ENCODE measurements at places on chromosomes 3 and 15.

GRCh38 chr3:123026565-123027291 lies 835 bp downstream of the SEMA5B start:
- DNase-seq: no peak

DNA sequence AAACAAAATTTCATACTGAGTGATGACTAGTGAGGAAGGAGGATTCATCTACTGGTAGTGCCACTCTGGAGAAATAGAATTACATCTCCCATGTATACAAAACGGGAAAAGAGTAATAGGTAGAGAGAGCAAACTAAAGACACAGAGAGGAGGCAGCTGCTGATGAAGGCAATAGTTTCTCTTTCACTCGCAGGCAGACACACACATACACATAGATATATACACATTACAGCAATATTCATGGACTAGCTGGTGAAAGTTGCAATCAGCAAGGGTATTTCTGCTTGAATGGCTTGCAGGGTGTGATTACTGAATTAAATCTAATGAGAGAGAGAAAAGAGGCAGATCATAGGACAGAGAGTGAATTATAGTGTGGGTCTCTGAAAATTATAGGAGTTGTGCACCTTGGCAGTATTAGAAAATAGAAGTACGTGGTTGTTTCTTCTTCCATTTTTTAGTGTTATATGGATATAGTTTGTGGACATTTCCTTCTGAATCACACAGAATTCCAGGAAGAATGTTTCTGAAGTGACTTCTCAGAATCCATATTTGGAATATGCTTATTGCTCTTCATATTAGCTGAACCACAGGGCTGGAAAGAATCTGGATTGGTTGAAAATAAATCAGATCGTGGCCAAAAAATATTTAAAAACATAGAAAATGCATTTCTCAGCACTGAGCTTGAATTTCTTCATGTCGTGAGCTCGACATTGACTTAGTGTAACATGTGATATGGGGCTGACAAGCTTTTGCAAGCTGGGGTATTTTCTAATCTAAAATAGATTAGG lies 991.2 kb downstream of the TUSC7 start:
- DNase-seq: no peak

GRCh38 chr3:35817216-35817615 lies 177.9 kb downstream of the ARPP21 start:
- DNase-seq: no peak

DNA sequence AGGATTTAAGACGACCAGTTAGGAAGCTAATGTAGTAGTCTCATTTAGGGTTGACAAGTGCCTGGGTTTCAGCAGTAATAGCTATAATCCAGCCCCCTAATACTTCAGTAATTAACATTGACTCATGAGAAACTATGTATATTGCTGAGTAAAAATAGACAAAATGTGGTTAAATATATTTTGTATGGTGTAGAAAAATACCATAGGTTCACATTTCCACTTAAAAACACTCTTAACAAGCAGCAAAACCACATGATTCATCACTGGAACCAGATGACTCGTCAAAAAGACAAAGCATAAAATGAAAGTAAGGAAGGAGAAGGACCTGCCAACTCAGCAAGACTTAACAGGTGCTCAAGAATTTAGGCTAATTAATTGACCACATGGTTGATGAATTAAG lies 288.9 kb downstream of the EFHB start:
- DNase-seq: no peak

DNA sequence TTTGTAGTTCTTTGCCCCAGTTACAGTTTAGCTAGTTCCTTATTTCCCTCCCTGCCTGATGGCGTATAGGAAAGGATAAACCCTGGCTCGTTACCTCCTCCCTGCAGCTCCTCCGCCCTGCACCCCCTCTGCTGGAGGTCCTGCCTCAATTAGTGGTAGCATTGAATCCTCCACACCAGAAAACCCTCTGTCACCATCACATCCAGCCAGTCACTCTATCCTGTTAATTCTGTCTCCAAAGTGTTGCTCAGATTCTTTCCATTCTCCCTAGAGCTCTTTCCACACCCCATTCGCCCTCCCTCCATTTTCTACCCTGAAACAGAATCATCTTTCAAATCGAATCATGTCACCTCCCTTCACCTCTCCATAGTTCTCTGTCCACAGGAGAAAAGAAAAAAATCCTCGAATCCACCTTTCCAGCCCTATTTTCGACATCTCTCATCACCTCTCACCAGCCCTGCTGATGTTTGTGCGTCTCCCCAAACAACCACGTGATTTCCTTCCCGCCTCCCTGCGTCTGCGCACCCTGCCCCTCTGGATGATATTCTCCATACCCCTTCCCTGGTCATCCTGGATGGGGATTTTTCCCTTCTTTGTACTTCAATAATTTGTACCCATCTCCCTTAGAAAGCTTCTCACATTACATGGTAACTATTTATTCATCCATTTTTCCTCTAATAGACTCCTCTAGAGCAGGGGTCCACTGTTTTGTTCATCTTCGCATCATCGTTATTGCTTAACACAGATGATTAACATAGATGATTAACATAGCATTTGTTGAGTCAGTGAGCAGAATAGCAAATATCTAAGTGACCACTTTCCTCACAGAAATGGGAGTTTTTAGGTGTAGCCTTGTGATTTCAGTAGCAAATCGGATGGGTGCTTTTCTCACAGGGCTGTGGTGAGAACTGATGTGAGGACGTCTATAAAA lies 37.1 kb downstream of the MAP3K13 start:
- no peak for DNase-seq

- no peak for DNase-seq
Observed at GRCh38 chr3:38890426-38890825, 74.4 kb upstream of the SCN10A start.

- DNase-seq: no peak
Observed at GRCh38 chr3:135503760-135504686, 461.5 kb upstream of the PPP2R3A start.

DNA sequence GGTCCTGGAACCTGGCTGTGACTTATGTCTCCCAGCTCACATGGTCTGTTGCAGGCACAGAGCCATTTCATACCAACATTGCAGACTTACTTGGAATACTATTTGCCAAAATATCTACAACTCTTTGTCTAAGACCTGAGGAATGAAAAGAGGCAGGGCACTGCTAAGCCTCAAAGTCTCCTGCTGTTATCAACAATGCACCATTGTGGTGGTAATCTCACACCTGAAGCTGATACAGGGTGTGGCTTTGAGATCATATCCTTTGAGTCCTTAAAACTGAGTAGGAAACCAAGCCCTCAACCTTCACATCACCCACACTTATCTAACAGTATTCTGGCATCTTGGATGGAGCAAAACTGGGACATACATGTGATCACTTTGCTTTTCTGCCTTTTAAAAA lies 782.0 kb downstream of the EPHA3 start:
- no peak for DNase-seq

DNA sequence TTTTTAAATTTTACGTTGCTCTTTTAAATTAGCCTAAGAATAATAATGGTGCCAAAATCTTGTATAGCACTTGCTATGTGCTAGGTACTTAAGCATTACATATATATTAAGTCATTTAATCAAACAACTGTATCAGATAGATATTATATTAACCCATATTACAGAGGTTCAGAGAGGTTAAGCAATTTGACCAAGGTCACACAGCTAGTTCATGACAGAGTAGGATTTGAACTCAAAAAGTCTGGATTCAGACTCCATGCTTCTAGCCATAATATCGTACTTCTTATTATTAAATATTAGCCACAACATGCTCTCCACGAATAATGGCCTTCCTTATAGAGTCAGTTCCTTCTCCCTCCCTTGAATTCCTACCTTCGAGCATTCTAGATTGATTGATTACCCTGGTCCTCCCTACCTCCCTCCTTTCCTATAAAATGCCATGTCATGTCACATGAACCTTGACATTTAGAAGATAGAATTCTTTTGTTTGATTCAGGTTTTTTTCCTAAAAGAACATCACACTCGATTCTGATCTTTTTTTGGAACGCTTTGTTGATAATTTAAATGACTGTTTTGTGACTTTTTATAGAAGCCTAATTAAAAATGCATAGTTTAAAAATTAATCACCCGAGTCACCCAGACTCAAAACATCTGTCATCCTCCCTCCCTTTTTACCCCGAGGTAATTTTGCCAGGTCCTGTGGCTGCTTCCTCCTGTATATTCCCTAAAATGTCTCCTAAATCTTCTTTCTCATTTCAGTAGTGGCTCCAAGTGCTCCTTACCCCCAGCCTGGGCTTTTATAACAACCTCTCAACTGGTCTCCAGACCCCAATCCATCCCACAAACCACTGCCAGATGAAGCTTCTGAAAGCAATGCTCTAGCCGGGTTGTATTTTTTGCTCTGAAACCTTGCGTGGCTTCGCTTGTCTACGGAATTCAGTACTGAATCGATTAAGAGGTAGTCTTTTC lies 8.5 kb upstream of the PSMD6 start:
- no peak for DNase-seq

Measured in activated effector memory CD4-positive, alpha-beta T cell treated with Interleukin-2 at 50 U/mL for 16 hours (primary cell).